ENCODE measurements at places on chromosomes 6 and 20.
A peak's percentile ranks its signal among the peaks of the same experiment; 100 is the strongest.

DNA sequence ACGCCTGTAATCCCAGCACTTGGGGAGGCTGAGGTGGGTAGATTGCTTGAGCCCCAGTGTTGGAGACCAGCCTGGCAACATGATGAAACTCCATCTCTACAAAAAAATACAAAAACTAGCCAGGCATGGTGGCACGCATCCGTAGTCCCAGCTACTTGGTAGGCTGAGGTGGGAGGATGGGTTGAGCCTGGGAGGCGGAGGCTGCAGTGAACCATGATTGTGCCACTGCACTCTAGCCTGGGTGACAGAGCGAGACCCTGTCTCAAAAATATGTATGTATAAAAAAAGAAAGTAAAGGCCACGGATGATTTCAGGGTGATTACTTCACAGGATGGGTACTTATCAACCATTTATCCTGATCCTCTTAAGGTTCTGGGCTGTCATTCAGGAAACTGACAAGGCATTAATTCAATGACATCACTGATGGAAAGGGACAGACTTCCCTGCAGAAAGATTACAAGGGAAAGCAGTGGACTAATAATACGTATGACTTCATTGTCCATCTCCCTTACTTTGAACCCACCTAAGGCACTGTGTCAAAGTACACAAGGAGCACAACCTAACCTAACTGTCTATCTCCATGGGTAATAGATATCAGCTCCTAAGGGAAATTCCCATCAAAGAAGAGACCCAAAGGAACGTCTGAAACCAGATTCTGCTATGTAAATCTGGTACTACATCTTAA is 61.2 kb downstream of the ZMYND8 start:
- no peak for DNase-seq

DNA sequence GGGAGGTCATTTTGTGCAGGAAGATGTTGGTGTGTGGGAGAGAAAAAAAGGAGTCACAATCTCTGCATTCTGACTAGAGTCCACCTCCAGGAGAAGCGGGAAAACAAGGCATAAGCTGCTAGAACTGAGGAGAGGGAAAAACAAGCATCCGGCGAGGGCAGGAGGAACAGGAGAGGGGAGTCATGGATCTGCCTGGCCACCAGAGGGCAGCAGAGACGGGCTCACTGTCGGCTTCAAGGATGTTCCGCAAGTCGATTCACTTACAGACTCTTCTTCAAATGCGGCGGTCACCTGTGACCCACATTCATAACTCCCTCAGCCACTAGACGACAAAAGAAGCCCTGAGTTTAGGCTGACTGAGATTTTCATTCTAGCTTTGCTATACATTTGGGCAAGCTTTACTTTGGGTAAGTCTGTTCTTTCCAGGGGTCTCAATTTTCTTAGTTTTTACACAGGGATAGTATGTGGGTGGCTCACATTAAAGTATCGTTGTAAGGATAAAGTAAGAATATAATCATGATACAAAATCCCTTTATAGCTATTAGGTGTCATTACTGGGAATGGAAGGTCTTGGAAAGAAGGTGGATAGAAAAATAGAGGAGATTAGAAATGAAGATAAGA is 6.6 kb upstream of the BTNL2 start:
- peak; percentile 81 for DNase-seq

DNA sequence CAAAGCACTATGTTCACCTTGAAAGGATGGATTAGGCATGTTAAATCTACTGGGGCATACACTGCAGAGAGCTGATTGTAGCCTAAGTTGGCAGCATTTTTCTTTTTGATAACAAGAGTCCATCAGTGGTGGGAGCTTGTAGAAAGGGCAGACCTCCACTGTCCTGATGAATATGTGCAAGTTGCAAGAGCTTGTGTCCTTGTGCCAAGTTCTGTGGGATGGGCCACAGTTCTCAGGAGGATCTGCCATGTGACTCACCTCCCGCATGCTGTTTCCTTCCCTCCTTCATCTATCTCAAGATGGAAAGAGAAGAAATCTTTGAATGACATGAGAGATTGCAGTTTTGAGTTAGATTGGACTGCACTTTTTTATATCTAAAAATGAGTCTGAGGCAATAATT is 58.3 kb upstream of the GGTLC1 start:
- no peak for DNase-seq

DNA sequence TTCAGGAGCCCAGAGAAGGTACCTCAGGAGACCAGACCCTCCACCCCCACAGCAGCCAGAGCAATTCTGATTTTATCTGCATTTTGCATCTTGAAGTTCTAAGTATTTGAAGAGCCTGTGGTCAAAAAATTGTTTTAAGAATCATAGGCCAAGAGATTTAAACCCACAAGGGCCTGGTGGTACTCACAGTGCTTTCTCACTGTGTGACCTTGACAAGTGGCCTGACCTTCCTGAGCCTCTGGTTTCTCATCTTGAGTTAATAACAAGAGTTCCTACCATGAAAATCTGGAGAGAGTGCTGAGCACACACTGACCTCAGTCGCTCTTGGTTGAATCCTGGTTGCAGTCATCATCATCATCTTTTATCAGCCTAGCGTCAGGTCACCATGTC is 45.4 kb upstream of the ID1 start:
- DNase-seq: no peak

- no peak for DNase-seq
These were observed 160.1 kb upstream of the BEND3 start for GRCh38 chr6:107275330-107275865.

Data from CD4-positive, alpha-beta T cell treated with Interleukin-10 for 1 hour (primary cell).